ENCODE measurements at places on chromosomes 2 and 18.

DNA sequence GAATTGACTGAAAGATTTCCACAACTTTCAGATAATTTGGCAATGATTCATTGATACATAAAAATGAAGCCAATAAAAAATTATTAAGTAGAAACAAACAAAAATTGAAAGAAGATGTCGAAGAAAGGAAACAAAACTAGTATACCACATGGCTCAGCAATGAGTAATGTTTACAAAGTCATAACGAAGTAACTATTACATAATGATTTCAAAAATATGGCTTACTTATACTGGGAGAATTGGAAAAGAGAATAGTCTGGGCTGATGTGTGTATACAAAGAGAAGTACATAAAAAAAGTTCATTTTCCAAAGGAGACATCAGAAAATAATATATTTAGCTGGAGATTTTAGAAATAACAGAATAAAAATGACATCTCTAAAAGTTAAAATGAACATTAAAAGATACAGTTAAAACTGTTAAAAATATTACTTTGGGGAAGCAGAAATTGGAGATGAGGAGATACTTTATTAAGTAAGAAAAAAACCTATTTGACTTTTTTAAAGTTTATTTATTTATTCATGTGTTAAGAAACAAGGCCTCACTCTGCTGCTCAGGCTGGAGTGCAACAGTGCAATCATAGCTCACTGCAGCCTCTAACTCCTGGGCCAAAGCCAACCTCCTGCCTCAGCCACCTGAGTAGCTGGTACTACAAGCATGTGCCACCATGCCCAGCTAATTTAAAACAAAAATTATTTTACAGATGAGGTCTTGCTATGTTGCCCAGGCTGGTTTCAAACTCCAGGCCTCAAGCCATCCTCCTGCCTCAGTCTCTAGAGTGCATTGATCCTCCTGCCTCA is 409.7 kb upstream of the PIK3C3 start:
- no peak for DNase-seq

- no peak for DNase-seq
Measured at GRCh38 chr2:47402555-47402804, 476 bp upstream of the MSH2 start.

DNA sequence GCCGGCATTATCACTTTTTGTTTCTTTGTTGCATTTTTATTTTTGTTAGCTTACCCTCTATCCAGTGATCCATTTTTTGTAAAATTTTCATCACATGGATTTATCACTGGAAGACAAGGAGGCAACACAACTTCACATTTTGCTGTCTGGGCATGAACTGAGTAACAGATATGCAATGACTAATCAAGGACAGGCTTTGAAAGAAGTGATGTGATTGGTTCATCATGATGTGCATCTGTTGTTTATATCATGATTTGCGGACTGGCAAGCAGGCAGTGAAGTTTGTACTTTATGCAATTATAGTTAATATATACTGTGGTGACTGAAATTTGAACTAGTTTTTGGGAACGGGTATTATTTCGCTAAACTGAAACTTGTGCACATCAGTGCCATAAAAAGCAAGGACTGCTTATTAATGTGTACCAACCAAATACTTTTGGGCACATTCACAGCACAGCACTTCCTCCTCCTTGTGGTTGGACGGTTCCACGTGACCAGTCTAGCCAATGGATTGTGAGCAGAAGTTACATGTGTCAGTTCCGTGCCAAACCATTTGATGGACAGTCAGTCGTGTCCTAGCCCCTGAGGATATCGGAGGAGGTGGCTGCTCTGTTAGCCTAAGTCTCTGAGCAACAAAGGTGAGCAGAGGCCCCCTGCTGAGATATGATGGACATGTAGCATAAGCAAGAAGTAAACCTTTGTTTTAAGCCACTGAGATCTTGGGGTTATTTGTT is 201.4 kb upstream of the SIX2 start:
- DNase-seq, result no peak

GRCh38 chr18:6368017-6368416 is 46.7 kb downstream of the L3MBTL4 start:
- no peak for DNase-seq

DNA sequence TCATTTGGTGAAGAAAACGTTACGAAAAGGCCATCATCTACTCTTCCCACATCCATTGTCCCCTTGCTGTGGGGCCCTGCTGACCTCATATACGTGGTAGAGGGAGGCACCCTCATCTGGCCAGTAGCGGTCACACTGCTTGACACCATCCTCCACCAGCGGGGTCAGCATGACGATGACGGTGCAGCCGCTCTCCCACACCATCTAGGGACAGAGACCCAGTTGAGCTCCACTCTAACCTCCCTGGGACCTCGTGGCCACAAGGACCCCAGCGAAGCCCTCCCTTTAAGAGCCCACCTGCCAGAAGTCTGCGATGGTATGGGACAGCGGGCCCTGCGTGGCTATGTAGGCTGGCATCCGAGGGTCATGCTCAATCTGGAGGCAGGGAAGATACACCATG is 13.1 kb downstream of the PTPRN start:
- DNase-seq, result no peak

Data from suprapubic skin (tissue), 4 donors.